ENCODE measurements at places on chromosomes 7 and 10.

- peak; percentile 57 for DNase-seq
These were observed 261.9 kb downstream of the PTPRN2 start for GRCh38 chr7:158325530-158326381.

DNA sequence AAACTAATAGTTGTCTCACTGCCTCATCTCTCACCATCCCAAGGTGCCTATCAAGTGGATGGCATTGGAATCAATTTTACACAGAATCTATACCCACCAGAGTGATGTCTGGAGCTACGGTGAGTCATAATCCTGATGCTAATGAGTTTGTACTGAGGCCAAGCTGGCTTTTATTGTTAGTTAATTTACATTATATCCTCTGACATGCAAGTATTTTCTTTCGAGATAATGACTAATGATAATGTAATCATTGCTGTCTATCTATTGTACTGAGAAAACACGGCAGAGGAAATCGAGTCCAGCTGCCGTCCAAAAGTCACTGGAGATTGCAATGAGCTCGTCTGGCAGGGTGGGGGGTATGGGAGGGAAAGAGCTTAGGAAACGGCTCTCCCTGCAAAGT, 172.4 kb upstream of the LANCL2 start:
- DNase-seq, result no peak

DNA sequence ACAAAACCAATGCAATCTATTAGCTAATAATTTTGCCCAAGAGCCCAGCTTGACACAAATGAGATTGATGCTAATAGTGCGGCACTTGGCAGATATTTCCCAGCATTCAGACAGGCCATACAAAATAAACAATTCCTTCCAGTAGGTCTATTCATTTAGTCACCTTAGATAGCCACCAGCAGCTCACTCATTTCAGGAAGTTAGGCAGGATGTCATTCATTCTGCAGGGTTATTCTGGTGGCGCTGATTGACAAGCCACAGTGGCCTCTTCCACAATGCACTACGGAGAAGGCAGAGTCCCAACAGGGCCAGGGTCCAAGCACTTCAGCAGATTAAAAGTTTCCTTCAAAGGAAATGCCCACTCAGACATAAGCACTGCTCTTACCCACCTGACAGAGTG, 55.8 kb downstream of the PIK3AP1 start:
- no peak for DNase-seq

GRCh38 chr10:48603421-48604038, 1.3 kb downstream of the ARHGAP22 start:
- no peak for DNase-seq

DNA sequence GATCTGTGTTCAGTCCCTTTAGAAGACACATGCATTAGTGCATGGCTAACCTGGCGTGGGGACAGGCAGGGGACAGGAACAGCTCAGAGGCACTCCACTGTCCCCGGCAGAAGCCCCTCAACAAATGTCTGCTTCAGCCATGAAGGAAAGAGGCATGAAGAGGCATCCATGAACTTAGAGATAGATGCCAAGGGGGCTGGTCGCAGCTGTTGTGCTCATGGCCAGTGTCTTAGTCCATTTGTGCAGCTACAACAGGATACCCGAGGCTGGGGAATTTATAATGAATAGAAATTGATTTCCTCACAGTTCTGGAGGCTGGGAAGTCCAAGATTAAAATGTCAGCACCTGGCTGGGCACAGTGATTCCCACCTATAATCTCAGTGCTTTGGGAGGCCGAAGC, 14.5 kb upstream of the GNA12 start:
- DNase-seq, result no peak

GRCh38 chr7:151631570-151631952, 111.9 kb upstream of the RHEB start:
- no peak for DNase-seq

GRCh38 chr10:27995311-27995710, 3.6 kb downstream of the ODAD2 start:
- DNase-seq, result no peak

GRCh38 chr10:98384531-98385133, 30.4 kb downstream of the PYROXD2 start:
- no peak for DNase-seq

GRCh38 chr7:95583834-95584621, 12.3 kb downstream of the PDK4 start:
- no peak for DNase-seq

GRCh38 chr7:142091961-142092360, 19.6 kb upstream of the MGAM2 start:
- DNase-seq, result no peak

GRCh38 chr10:387909-388660, 252.8 kb downstream of the ZMYND11 start:
- no peak for DNase-seq

DNA sequence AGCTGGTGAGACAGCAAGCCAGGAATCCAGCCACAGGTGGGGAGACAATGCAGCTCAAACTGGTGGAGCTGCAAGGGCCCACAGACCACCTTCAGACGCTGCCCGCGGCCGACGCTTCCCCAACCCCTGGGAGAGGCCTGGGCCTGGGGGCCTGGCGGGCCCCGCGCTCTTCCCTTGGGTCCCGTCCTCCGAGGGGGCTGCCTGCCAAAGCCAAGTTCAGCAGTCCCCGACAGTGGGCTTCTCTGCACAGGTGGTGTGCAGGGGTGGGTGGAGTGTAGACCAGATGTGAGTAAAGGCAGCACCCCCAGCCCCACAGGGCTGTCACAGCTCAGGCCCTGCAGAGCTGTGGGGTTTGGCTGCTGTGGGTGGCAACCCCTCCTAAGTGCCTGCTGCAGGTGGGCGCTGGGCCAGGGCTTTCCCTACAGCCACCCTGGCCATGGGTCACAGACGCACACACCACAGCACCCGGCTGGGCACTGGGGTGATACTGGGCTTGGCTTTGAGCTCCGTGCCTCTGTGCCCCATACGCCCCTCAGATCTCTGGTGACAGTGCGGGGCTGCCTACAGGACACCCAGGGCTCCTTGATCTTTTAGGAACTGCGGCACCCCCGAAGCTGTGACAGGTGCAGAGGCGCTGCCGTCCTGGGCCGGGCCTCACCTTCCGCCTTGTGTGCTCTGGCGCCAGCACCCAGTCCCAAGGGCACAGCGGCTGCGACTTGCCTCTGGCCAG, 20.5 kb downstream of the BNIP3 start:
- DNase-seq, result no peak

DNA sequence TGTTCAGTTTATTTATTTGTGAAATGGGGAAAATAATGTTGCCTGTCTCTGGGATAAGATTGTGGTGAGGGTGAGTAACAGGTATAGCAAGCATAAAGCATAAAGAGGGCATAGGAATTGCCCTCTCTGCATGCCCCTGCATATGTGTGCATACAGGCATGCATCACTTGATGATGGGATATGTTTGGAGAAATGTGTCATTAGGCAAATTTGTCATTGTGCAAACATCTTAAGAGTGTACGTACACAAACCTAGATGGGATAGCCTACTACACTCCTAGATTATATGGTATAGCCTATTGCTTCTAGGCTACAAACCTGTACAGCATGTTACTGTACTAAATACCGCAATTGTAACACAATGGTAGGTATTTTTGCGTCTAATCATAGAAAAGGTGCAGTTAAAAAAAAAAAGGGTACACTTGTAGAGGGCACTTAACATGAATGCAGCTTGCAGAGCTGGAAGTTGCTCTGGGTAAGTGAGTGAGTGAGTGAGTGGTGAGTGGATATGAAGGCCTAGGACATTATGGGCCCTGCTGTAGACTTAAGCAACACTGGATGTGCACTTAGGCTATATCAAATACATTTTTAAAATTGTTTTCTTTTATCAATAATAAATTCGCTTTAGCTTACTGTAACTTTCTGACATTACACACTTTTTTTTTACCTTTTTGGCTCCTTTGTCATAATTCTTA, 386.5 kb upstream of the ANKRD30A start:
- DNase-seq, result no peak

DNA sequence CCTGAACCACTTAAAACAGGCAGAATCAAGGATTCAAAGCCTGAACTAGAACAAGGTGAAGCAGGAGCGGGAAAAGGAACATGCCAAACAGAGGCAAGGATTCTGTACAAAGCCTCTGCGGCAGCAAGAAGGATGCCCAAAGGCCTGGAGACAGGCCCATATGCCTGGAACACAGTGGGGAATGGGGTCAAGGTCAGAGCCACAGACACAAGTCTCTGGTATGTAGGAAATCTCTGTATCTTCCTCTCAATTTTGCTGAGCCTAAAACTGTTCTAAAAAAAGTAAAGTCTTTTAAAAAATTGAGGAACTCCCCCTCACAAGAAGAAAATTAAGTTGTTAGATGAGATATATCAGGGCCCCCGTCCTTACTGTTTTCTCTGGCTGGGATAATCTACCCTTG, 175.9 kb upstream of the GHITM start:
- DNase-seq, result no peak

GRCh38 chr10:131615150-131615549, 285.7 kb upstream of the PPP2R2D start:
- no peak for DNase-seq

- DNase-seq, result no peak
These were observed 31.1 kb downstream of the SKIDA1 start for GRCh38 chr10:21494191-21495001.

GRCh38 chr7:8418629-8419245, 14.7 kb upstream of the NXPH1 start:
- DNase-seq, result peak; percentile 70

- DNase-seq, result no peak
These were observed 27.1 kb downstream of the KLF6 start for GRCh38 chr10:3757638-3758490.

- no peak for DNase-seq
These were observed 19.4 kb upstream of the CABCOCO1 start for GRCh38 chr10:61643316-61643751.

DNA sequence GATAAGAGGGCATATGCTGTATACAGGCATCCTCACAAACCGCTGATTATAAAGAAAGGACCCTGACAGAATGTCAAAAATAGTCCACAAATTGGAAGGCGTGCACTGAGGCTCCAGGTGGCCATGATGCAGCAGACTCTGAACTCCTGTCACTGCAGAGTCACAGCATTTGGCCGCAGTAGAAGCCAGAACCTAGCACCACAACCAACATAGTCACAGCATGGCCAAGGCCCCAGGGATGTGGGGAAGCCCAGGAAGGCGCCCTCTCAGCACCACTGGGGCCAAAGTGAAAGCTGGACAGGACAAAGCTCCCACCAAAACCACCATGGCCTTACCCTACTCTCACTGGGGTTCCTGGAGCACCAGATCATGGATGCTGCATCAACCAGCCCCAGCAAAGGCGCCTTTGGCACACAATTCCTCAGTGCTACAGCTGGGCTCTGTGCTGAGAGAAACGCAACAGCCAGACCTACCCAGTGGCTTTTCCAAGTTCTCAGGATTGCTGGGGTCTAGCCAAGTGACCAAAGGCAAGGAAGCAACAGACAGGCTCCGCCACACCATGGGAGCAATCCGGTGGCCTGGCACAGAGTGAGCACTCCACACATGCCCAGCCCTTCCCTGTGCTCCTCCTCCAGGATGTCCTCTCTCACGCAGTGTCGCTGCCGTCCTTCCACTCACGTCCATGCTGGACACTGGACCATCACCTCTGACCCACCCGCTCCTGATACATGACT, 60.2 kb downstream of the STK17A start:
- no peak for DNase-seq

DNA sequence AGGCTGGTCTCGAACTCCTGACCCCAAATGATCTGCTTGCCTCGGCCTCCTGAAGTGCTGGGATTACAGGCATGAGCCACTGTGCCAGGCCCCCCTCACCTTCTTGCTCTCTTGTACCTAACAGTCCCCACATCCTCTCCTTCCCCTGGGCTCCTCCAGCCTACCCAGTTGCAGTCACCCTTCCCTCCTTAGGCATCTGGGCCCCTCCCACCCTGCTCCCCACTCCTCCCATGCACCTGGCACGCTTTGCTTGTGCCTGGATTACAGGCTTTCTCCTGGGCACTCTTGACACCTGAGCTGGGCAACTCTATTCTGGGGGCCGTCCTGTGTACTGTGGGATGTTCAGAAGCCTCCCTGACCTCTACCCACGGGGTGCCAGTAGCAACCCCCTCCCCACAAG, 3.0 kb downstream of the CLDN15 start:
- no peak for DNase-seq

- DNase-seq, result no peak
These were observed 265.2 kb upstream of the PHF14 start for GRCh38 chr7:10708447-10708846.

GRCh38 chr10:4174197-4174596, 389.2 kb upstream of the KLF6 start:
- DNase-seq, result no peak

- peak; percentile 66 for DNase-seq
These were observed 27.4 kb upstream of the GDI2 start for GRCh38 chr10:5840314-5841307.

GRCh38 chr10:61471491-61471890, 18.3 kb upstream of the TMEM26 start:
- DNase-seq, result no peak

DNA sequence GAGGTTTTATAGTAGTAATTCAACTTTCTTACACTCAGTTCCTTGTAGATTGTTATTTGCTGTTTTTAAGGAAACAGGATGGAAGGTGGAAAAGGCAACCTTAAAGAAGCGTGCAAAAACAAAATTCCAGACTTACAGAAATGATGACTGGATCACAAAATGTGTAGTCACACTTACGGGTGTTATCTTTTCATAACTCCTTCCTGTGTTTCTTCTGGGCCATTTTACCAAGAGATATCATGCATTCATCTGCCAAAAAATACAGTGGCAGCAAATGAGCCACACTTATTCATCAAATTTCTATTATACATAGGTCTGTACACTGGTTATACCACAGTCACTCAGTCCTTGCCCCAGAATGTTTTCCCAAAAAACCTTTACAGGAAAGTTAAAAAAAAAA, 94.3 kb upstream of the IL6 start:
- DNase-seq, result no peak

GRCh38 chr7:66281678-66282590, 76.8 kb downstream of the TPST1 start:
- DNase-seq, result no peak

DNA sequence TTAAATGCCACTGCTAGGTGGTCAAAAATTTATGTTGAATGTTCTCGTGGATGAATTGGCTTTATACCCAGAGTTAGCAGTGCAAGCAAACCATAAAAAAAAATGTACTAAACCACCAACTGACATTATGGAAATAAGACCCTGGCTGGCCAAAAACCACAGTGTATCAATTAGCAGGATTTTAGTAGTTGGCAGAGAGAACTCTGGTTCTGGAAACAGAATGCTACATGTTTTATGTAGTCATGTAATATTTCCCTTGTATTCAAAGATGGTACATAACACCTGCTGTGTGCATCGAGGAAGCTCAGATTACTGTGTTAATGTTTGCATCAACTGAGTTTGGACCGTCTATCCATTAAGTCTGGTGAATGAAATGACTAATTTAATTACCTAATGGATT, 618.5 kb downstream of the CCSER2 start:
- no peak for DNase-seq

GRCh38 chr10:21042536-21042935, 145.4 kb upstream of the NEBL start:
- no peak for DNase-seq

DNA sequence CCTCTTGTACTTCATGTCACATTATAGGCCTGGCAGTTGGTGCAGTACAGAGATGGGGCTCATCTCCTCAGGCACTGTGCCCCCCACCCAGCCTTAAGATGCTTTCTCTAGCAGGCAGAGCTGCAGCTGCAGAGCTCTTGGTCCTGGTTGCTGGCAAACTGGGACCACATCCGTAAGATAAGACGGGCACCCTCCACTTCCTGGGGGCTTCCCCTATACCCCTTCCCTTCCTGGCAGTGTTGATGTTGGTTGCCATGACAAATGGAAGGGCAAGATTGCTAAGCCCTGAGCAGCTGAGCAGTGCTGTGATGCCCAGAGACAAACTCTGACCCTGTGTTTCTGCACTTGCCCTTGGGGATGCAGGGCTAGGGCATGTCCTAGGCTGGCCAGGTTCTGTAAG, 103.4 kb upstream of the ANLN start:
- DNase-seq, result no peak

All from head of caudate nucleus (tissue), 42 donors.